Left lung (tissue), 14 donors: ENCODE measurements at places on chromosomes 12 and 14. TPM values are rescaled to one million over a fixed set of nuclear protein-coding genes. Genes with fewer than 3 reads are reported as not detected.
A peak's percentile ranks its signal among the peaks of the same experiment; 100 is the strongest.

- DNase-seq = no peak
These were observed 70.4 kb downstream of the NRXN3 start for GRCh38 chr14:78240567-78240966.

DNA sequence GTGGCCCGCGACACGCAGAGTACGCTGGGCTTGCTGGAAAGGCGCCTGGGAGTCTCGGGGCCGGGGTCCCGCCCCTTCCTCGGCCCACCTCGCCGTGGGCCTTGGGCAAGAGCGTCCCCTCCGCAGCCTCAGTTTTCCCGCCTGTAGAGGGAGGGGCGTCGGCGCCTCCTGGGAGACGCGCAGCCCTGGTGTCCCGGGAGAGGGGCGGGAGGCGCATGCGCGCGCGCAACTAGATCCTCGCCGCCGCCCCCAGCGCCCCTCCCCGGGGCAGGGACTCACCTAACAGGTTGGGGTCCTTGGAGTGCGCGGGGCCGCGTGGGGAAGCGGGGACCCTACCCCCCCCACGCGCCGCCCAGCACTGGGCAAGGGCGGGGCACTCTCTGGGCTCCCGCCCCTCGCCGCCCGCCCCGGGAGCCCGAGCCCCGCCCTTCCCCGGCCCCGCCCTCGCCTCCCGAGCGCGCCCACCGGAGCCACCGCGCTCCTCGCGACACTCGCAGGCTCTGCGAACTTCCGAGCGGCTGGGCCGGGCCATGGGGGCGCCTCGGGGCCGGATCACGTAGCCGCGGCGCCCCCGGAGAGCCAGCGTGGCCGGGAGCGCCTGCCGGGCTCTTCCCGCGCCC, at the start of gene KIF26A:
KIF26A (plus strand) TSS at position 490 of the 620 bp plus-strand sequence. CDS start 136 bp downstream, outside the sequence.
- DNase-seq = peak; percentile 68

GRCh38 chr14:92756446-92756845, 8.0 kb upstream of the LGMN start:
- no peak for DNase-seq

Gene ATF1
- 47.2 TPM for polyA plus RNA-seq

- DNase-seq = no peak
These were observed 694.2 kb downstream of the SLC6A15 start for GRCh38 chr12:84218406-84218805.

DNA sequence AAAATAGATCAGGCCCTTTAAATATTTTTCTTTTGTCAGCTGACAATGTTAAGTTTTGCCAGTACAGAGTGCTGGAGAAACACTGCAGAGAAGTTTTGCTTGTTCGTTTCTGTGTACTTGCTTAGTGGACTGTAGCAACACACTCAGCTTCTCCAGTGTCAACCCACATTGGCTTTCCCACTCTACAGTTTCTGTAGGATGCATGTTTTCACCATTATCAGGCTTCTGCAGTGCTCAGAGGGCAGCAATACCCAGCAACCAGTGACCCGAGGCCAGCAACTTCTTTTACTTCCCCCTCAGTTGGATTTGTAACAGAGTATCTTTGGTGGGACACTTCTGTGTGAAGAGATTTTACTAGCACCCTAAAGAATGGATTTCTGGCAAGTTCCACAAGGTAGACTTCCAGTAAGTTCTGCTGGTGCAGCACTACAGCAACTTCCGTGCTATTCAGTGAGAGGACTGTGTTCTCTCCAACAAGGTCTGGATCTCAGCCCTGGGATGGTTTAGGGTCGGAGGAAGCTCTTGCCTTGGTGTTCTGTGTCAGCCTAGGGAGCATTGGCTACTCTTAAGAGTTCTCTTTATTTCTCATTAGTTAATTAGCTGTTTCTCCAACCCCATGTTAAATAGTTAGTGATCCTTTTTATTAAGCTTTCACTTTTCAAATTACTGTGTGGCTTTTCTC, 70.4 kb downstream of the FUT8 start:
- DNase-seq = no peak

Gene MDGA2
- 0.49 TPM for polyA plus RNA-seq

- DNase-seq = no peak
These were observed 62.7 kb downstream of the LRRK2 start for GRCh38 chr12:40287369-40287975.

GRCh38 chr12:14560904-14561574, 6.6 kb downstream of the PLBD1 start:
- no peak for DNase-seq
